ENCODE measurements at places on chromosomes 1 and 21.

GRCh38 chr1:23902321-23903278 lies 10.6 kb downstream of the CNR2 start:
- DNase-seq, result no peak

GRCh38 chr1:29754573-29755375 lies 518.5 kb downstream of the PTPRU start:
- no peak for DNase-seq

DNA sequence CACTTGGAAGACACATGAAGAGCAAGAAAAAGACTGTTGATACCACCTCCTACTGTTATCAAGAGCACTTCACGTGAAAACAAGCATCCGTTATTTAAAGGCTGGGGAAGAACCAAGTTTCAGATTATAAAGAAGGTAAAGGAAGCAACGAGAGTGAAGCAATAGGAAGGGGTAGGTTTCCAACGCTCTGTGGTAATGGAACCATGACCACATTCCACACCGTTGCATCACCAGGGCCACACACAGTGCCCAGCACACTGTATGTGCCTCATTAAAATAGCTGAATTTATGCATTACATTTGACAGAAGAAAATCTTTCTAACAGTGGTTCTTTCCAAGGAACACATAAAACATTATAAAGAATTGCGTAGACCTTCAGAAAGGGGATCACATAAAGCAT lies 435.8 kb downstream of the MRPL39 start:
- DNase-seq, result no peak

GRCh38 chr1:19066874-19067181 lies 110.4 kb upstream of the IFFO2 start:
- no peak for DNase-seq

- DNase-seq, result no peak
Measured at GRCh38 chr1:44501047-44501890, 96.2 kb downstream of the RNF220 start.

All from GM18507 (cell line).